ENCODE measurements at places on chromosomes 12 and 14.

DNA sequence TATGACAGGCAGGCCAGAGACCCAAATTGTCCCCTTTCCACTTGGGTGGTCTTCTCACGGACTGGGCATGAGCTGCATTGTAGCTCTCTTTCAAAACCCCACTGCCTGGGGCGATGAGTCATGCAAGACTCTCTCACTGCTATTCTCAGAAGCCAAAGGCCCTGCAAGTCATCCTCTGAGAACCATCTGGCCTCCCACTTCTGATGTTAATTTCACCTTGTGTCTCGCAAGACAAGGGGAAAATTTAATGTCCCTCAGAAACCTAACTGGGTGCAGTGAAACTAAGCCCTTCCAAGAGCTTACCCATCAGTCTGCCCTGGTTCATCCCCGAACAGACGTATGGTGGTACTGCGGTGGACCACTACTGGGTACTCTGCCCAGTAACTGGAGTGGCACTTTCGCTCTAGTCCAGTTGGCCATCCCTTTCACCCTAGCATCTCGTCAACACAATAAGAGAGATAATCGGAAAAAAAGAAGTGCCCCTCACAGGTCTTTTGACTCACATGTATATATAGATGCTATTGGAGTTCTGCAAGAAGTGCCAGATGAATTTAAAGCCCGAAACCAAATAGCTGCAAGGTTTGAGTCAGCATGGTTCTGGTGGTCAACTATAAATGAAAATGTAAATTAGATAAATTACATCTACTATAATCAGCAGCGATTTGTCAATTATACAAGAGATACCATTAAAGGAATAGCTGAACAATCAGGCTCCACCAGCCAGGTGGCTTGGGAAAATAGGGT lies 31.3 kb upstream of the LALBA start:
- DNase-seq: no peak

- DNase-seq: peak; percentile 64
Measured at GRCh38 chr14:96275177-96276112, 19.4 kb downstream of the BDKRB1 start.

GRCh38 chr14:76954394-76955190 lies 73.9 kb downstream of the IRF2BPL start:
- DNase-seq: no peak

GRCh38 chr14:83850092-83850491 lies 1679.9 kb upstream of the FLRT2 start:
- no peak for DNase-seq

GRCh38 chr12:50949801-50950302 lies 2.5 kb upstream of the HIGD1C start:
- no peak for DNase-seq

- no peak for DNase-seq
Measured at GRCh38 chr12:1053690-1054089, 62.7 kb downstream of the ERC1 start.

DNA sequence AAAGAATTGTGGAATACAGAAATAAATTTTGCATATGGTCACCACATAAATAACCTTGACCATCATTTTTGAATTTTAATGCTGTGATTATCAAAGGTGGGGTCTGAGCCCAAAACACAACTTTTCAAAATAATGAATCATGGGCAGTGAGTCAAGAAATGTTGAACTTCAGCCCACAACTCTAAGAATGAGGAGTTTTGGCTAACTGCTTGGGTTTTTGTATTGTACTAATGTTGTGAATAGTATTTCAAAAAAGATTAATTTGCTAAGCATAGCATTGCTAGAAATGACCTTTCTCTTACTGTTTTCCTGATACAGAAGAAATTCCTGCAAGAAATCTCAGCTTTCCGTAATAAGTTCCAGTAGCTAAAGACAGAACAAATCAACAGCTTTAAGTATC lies 24.4 kb upstream of the YARS2 start:
- no peak for DNase-seq

DNA sequence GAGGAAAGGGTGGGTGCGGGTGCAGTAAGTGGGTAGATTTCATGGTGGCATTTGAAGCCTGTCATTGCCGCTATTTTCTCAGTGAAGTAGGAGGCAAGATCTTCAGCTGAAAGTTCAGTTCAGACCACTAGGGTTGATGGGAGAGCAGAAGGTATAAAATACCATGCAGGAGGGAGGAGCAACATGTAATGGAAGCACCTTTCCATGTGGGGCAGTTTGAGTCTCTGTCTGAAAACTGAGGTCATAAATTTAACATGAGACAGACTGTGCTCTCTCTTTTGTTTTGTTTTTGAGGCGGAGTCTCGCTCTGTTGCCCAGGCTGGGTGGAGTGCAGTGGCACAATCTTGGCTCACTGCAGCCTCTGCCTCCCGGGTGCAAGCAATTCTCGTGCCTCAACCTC lies 22.7 kb downstream of the LRRC74A start:
- no peak for DNase-seq

DNA sequence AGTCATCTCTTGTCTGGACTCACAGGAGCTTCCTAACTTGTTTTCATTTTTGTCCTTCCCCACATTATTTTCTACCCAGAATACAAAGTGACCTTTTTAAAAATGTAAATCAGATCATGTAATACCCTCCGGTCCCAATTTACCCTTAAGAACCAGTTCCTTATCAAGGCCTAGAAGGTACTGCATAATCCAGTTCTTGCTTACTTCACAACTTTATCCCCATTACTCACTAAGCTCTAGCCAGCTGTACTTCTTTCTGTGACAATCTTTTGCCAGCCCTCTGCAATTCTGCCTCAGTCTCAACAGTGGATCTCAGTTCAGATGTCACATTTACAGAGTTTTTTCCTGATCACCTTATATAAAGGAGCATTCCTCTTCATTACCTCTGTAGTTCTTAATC lies 11.6 kb downstream of the RAP1B start:
- DNase-seq: no peak

Measured in AG09319 (cell line).